Vagina (tissue), 2 donors: ENCODE measurements at places on chromosomes 1 and 21. TPM values are rescaled to one million over a fixed set of nuclear protein-coding genes. Genes with fewer than 3 reads are reported as not detected.

The ANKRD45 gene
- total RNA-seq = not detected

The KIF2C gene
- total RNA-seq = 3.4 TPM

The ETV3 gene
- total RNA-seq = 37.3 TPM

The HSPB7 gene
- 19.4 TPM for total RNA-seq

The C2CD2 gene
- total RNA-seq = 36.1 TPM

The SRSF4 gene
- 67.8 TPM for total RNA-seq

The GSTM5 gene
- 21.1 TPM for total RNA-seq

The SELENBP1 gene
- total RNA-seq = 30.9 TPM

The OR2W3 gene
- total RNA-seq = 3.9 TPM

The FCGR3A gene
- total RNA-seq = 14.2 TPM

The CRP gene
- total RNA-seq = not detected

The SYT14 gene
- 0.49 TPM for total RNA-seq

The CCDC27 gene
- total RNA-seq = not detected

The SAMSN1 gene
- total RNA-seq = 6.4 TPM

The HSD3B1 gene
- not detected for total RNA-seq

The CYP4A11 gene
- total RNA-seq = not detected

The OR2L8 gene
- total RNA-seq = not detected

The HTR6 gene
- total RNA-seq = not detected
